Urothelium cell line (cell line): ENCODE measurements at places on chromosomes 2 and 18.
A peak's percentile ranks its signal among the peaks of the same experiment; 100 is the strongest.

- DNase-seq = no peak
Observed at GRCh38 chr18:41263956-41264355, 691.1 kb upstream of the PIK3C3 start.

DNA sequence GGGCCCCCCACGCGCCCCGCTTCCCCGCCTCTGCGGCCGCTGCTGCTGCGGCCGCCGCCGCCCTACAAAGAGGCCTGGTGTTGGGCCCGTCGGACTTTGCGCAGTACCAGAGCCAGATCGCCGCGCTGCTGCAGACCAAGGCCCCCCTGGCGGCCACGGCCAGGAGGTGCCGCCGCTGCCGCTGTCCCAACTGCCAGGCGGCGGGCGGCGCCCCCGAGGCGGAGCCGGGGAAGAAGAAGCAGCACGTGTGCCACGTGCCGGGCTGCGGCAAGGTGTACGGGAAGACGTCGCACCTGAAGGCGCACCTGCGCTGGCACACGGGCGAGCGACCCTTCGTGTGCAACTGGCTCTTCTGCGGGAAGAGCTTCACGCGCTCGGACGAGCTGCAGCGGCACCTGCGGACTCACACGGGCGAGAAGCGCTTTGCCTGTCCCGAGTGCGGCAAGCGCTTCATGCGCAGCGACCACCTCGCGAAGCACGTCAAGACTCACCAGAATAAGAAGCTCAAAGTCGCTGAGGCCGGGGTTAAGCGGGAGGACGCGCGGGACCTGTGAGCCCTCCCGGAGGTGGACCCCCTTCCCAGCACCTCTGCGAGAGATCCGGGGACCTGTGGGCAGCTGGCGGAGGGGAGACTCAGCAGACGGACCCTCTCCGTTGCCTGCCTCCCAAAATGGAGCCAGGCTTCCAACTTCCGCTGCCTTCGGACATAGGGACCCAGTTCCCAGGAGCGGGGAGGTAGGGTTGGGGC is 1.9 kb downstream of the SP5 start:
- DNase-seq = no peak

- DNase-seq = peak; percentile 84
Observed at GRCh38 chr2:56185582-56186046, 1.8 kb downstream of the CCDC85A start.

DNA sequence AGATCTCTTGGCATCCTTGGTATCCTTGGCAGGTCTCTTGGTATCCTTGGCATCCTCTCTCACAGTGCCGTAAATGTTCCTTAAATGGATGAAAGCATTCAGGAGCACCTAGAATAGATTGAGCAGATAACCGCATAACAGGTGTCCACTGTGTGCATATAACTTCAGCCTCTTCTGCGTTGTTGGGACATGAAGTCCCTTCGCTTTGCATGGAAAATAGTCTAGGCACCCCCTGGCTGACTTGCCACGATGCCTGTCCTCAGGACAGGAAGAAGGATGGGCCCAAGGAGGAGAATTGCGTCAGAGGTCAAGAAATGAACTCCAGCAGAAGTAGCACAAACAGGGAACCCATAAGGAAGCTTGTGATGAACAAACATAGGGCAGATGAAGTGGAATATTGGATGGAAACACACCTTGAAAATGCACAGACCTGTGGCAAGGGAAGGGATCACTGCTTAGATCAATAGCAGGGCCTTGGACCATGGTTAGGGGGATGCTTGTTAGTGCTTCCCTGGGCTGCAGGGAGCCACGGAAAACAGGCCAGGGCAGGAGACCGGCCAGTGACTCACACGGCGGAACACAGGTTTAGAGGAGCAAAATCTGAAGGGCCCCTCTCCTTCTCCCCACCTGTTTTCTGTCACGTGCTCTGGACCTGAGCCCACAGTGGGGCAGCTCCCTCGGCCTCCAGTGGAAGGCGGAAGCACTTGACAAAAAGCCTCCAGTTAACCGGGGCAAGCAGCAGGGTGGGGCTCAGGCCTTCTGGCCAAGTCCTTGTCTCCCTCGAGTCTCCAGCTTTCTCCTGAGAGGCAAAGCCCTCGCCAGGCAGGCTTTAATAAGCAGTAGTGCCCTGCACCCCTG is 99.2 kb upstream of the ASAP2 start:
- no peak for DNase-seq

GRCh38 chr2:57510704-57511103 is 535.9 kb upstream of the VRK2 start:
- no peak for DNase-seq

DNA sequence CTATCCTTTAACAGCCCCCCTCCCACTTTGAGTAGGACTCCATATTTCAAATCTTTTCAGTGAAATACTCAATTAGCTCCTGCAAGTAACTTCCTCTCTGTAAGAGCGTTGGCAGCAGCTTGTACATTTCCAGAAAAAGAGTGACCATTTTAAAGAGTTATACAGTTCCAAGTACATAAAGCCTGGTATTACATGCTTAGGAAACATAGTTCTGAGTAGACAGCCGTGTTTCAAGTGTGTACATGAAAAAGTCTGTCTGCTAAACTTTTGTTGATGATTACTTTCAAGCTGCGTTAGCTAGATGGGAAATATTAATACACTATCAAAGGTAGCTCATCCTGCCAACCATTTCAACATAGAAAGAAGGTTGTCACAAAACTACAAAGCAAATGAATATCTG is 112.8 kb downstream of the ZNF521 start:
- no peak for DNase-seq

GRCh38 chr2:116142644-116143227 is 1671.8 kb upstream of the DDX18 start:
- no peak for DNase-seq

DNA sequence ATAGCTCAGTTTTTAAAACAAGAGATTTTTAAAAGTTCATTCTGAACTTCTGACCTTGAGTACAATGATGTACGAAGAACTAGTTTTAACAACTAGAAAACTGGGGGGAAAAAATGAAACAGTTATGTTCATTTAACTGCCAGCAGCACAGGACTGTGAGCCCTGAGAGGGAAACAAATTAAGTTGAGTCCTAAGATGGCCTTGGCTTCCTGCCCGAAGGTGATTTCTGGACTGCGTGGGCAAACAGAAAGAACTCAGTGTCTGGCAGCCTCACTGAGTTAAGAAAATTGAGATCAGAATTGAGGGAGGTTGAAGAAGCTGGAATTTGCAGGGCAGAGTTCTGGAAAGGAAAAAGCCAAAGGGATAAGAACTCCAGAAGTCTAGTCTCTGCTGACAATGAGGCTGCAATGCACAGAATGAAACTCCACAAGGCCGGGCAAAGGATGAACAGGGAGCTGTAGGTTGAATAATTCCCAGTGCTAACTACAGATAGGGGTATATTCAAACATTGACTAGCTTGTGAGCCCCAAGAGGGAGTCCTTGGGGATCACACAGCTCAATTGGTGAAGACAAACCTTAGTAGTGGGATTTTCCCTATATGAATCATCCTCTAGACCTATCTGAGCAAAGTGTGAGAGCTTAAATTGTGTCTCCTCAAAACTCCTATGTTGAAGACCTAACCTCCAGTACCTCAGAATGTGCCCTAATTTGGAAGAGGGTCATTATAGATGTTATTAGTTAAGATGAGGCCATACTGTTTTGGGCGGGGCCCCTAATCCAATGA is 13.1 kb upstream of the CRACDL start:
- DNase-seq = no peak

DNA sequence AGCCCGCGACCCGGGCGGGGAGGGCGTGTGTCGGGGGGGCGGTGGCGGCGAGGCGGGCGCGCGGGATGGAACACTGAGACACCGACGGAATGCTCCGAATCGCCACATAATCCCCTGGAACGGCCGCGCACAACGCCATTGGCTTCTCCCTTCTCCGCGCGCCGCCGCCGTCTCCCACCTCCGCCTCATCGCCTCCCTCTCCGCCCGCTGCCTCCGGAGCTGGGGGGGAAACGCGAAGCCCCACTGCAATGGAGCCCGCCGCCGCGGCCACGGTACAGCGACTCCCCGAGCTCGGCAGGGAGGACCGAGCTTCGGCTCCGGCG is at the start of gene PHLPP1:
PHLPP1 (plus strand) TSS at position 106 of the 323 bp plus-strand sequence; CDS start at position 249, 143 bp downstream.
- DNase-seq = no peak

DNA sequence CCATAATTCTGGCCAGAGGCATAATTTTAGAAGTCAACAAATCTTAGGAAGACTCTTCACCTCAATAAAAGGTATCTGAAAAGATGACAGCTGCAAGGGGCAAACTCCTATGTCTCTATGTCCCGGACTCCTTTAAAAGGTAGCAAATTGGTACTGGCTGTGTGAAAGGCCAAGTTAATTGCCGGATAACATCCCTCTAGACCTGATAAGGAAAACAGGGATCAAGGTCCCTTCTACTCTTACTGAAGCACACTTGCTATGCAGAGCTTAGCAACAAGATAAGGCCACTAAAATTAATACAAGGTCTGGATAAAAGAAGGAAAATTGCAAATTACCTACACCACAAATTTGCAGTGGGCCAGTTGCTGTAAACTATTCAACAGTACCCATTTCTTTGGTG is 141.0 kb upstream of the EPC2 start:
- no peak for DNase-seq

DNA sequence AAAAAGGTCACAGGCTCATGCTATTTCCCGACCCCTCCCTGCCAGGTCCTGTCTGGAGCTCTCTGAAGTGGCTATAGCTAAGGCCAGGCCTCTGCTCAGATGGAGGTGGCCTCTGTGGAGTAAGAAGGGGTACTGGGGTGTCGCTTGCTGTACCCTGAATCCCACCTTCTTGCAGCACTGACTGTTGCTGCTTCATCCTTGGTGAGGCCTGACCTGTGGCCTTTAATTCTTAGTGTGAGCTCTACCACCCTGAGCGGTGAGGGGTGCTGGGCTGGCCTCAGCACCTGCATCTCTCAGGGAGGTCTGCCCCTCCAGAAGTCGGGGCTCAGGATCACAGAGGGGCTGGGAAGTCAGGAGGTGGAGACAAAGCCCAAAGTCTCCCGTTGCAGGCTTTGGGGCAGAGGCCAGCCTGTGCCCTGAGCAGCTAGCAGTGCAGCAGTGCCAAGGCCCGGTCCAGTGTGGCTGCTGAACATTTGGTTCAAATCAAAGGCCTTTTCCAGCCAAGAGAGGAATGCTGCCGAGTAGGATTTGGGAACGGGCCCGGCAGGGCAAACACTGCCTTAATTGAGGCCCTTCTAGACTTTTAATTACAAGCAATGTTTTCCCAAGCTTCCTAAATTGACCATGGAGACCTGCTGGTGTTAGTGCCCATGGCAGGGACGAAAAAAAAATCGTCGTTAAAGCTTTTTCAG is 133.5 kb upstream of the HAAO start:
- no peak for DNase-seq

DNA sequence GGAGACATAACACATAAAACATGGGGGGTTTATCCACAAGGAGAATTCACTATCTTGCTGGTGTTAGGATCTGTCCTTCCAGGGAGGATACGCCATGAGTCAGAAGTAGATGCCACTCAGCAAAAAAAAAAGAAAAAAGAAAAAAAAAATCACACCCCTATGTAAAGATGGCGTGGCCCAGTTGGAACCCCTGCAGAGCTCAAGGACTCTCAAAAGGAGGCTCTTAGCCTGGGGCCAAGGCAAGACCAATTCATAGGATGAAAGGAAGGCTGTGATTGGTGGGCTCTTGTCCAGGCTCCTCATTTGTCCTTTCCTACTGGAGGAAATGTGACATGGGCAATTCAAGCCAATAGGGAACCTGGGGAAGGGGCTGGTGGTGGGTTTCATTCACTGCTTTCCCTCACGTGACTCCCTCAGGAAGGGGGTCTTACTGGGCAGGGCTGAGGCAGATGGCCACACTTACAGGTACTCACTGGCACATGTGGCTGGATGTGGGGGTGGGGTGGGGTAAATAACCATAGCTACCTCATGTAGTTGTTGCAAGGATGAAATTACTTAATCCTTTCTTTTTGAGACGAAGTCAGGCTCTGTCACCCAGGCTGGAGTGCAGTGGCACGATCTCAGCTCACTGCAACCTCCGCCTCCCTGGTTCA is 38.7 kb upstream of the HAAO start:
- no peak for DNase-seq

DNA sequence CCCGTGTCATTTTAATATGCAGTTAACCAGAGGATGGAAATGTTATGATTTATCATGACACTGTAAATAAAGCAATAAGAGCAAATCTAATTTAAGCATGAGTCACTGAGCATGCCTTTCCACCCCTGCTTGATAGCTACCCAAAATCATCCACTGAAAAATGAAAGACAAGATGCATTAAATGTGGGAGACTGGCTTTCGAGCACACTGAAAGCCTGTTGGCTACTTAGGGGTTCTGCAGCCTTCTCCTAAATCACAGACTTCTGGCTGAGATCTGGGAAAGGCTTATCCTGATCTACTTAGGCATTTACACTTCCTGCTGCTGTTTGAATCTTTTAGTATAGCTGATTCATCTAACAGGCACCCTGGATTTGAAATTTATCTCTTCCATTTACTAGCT is 778.3 kb upstream of the CDH7 start:
- DNase-seq = no peak

GRCh38 chr18:3384664-3385563 is 65.1 kb upstream of the TGIF1 start:
- no peak for DNase-seq

- no peak for DNase-seq
Observed at GRCh38 chr18:59079264-59079663, 60.4 kb upstream of the SEC11C start.

DNA sequence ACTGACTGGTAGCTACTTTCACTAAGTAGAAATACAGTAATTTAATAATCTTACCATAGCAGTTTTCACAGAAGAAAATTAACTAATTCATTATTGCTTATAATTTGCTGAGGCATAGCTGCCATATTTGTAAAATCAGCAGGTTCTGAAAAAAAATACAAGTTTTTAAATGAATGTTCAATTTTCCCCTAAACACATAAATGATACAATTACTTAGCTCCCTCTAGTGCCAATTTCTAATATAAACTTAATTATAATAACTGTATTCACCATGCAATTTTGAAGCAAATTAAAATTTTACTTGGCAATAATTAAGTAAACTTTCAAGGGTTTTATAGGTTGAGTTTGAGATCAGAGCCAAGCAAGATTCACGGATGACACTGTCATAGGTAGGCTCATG is 1321.6 kb upstream of the ACVR2A start:
- DNase-seq = no peak

DNA sequence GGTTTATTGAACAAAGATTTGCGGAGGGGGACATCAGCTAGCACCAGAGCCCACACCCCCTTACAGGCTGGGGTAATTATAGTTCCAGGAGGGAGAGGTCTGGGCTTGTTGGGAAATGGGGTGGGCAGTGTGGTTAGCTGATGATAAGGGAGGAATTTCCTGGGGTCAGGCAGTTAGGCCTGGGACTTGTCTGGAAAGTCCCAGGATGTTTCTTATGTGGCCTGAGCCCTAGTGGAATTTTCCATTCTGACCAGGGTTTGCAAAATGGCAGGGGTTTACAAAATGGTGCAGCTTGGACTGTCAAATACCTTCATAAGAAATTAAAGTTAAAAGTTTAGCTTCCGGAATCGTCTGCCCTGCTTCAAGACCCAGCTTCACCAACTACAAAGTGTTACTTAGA is 199.1 kb downstream of the FBXO15 start:
- no peak for DNase-seq
